Upper lobe of right lung (tissue), 1 donor: ENCODE measurements at places on chromosomes 16 and 17.

- DNase-seq = no peak
Observed at GRCh38 chr17:61551255-61551742, 39.7 kb downstream of the NACA2 start.

DNA sequence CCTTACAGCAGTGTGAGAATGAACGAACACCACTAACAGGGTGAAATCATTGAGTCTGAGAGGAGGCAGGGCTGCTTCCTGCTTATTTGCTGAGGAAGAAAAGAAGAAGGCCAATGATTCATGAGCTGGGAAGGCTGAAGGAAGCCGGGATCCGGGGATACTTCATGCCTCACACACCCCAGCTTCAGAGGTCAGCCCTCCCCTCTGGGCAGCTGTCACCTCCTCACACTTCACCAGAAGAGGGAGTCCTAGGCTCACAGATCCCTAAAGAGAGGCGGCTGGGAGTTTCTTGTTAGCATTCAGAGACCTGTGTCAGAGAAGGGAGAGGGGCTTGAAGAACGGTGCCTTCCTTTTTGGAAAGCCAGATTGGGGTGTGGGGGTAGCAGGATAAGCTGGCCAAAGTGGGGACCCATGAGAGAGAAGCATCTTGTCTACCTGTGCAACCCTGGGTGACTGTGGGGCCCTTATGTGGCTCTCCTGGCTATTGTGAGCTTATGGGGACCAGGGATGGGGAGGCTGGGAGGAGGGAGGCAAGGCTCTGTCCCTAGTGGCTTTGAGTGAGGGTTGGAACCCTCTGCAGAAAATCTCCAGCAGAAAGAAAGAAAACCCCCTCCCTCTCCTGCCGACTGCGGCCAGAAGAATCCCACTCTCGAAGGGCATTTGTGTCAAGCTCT lies 94.6 kb downstream of the RGS9 start:
- peak; percentile 68 for DNase-seq

DNA sequence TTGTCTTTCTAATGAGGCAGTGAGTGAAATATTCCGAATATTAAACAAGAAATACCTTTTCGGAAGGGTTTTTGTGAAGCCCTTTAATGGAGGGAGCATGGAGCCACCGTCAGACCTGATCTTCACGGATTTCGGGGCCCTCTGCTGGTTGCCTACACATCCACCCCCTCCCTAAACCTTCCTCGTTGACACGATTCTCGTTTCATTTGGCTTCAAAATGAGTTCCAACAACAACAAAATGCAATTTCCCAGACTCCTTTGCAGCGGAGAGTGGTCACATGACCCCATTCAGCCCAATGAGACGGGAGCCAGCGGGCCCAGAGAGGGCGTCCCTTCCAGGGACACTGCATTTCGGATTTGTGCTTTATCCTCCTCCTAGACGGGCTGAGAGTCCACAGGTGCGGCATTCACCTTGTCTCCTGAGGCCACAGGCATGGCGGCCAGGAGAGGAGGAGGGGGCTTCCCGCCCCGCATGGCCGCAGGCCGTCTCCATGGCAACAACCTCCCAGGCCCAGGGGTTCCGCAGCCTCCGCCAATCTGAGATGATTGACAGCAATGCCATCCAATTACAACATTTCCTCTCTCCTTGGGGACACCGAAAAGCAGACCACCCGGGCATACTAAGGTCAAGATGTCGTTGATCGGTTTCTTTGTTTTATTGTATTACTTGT lies 259.8 kb downstream of the C16orf95 start:
- no peak for DNase-seq

DNA sequence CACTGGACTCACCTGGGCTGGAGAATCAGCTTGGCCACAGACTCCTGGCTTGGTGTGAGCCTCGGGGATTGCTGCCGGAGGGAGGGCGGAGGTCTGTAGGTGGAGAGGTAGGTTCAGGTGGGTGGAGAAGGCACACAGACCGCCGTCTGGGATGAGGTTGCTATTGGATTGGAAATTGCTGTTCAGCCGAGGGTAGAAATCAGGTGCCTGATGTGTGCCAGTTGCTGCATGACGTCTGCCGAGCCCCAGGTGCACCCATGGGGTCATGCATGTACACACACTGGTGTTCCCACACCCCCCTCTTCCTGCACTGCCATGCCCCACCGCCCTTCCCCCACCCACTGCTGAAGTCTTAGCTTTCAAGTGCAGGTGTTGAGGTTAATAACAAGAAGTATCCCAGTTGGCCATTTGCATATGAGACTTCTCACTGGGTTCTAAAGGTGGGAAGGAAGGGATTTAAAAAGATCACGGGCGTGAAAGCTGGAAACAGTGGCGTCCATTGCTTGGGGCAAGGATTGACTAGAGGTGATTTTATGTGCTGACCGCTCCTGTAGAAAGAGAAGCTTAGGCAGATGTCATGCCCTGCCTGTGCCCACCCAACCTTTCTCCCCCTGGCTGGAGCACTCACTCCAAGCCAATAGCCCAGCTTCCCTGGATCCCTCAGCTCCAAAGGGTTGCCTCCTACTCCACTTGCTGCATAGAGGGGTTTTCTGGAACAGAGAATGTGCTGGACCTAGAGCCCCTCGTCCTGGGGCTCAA lies 193.6 kb downstream of the CCDC182 start:
- no peak for DNase-seq
